ENCODE measurements at places on chromosomes 4 and X.

DNA sequence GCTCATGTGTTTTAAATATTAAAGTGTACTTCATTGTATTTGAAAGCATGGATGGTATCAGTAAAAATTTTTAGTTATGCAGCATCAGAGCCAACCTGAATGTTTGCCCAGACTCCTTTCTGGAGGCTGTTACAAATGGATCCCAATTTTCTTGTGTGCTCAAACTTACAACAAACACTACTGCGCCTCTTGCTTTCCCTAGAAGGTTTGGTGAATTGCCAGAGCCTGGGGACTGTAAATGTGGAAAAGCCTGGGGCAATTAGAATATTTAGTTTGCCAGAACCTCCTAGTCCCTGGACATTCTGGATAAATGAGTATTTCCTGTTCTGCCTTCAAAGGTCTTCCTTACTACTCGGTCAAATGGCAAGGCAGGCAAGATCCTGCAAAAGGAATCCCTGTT is 4.8 kb downstream of the CAPN6 start:
- DNase-seq, result no peak

DNA sequence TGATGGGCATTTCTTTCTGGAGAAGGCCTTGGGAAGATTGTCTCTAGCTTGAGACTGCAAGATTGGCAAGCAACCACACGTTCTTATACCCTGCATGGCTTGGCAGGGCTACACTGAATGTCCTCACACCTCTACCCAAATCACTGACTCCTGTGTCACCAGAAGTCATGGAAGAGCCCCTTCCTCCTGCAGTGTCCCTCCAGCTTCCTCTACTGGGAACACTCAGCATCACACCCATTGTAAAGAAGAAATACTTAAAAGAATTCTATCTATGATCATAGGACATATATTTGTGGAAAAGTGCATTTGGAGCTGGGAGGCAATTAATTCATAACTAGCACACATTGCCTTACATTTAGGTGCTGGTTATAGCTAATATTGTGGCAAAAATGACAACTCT is 113.1 kb downstream of the CCSER1 start:
- no peak for DNase-seq

- DNase-seq, result peak; percentile 32
These were observed 55.5 kb downstream of the LEF1 start for GRCh38 chr4:108113229-108113628.

DNA sequence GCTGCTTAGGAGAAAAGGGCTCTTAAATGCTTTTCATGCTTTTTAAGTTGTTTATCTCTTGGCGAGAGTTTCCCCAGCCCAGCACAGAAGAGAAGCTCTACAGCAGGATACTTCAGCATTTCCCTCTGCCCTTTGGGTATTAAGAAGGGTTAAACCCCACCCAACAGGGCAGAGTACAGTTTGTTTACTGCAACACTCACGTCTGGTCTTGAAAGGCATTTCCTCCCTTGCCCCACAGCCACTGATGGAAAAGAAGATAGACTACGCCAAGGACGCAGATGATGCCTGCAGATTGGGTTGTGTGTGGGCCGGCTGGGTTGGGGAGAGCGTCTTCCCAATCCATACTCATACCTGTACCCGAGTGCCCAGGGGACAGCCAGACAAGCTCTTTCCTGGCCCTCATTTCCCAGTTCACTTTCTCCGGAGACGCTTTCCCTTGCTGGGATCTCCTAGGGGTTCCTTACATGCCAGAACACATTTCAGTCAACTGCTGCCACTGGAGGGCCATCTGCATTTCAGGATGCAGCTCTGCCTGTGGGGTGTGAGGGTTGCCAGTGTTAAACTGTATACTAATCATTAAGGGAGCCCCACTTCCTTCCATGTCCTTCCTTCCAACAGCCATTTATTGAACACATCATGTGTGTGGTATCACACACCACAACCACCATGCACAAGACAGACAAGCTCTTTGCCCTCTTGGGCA is 96.5 kb upstream of the DHX15 start:
- DNase-seq, result no peak

DNA sequence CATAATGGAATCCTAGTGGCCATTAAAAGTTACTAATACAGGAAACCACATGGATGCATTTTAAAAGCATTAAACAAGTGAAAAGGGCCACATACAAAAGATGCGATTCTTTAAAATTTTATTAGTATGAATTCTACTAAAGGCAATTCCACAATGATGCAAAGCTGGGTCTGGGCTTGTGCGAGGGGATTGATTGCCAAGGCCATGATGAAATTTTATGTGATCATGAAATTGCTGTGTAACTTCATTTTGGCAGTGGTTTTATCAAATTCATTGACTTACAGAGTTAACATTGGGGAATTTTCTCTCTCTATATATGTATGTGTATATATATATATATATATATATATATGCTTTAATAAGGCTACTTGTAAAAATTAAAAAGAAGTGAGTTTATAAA is 1142.5 kb upstream of the IGFBP7 start:
- DNase-seq, result no peak

DNA sequence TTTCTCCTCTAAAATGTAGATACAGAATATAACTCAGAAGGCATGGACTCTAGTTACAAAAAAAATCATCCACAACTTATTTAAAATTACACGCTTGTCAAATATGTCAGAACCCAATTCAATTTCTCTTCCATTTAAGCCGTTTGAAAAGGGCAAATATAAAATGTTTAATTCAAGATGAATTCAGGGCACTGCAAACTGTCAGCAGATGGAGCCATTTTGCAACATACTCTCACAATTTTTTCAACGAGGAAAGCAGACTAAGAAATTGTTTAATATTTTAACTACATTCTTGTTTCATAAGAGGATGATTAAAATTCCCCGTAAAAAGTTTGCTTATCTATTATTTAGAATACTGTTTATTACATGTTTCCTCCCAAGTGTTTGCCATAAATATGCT is 321.3 kb upstream of the CPXCR1 start:
- no peak for DNase-seq

GRCh38 chr4:7337196-7338058 is 97.3 kb downstream of the PSAPL1 start:
- no peak for DNase-seq

DNA sequence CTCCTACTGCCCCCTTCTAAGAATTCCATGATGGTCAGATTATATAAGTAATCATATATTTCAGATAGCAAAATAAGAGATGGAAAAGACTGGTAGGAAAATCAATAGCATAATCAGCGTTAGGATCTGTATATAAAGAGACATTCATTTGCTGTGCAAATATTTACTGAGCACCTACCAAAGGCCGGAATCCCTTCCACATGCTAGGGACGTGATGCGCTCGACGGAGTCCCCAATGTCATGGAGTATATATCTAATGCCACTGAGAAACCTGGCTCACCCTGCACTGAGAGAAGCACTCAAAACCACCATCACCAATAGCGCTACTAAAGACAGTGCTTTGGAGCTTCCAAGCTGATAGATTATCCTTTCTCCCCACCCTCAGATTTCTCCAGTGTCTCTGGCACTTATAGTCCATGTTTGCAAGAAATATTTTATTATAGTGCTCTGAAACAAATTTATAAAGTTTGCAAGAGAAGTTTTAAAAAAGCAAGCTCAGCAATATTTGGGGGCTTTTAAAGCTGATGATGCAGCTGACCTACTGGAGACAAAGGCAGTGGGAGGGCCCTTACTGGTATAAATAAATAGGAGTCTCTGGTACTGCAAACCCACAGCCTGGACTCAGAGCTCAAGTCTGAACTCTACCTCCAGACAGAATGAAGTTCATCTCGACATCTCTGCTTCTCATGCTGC is at the start of gene CXCL13:
Gene CXCL13 (plus strand): TSS at position 611 of the 693 bp plus-strand sequence. CDS start 46 bp downstream, at position 657.
- DNase-seq, result no peak

DNA sequence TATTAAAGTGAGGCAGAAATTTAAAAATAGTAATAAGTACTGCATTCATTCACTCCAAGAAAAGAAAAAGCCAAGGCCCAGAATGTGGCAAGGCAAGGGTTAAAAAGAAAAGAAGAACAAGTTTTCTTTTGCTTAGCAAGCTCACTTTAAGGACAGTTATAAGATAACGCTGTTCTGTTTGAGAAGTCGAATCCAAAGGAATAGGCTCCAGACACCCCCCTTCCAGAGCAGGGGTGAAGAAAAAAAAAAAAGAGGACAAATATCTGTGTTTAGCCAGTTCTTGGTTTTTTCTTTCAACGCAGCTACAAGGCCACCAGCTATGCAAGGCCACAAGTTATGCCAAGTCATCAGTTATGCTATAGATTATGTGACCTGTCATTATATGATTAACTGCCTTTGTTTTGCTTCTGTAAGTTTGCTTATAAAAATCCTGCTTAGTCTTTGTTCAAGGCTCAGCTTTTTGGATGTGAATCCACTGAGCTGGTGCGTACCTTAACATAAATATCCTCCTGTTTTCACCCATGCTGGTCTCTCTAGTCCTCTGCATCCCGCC is 1.4 kb downstream of the GRK4 start:
- no peak for DNase-seq

GRCh38 chr4:170047771-170048354 is 21.7 kb upstream of the MFAP3L start:
- peak; percentile 5 for DNase-seq

DNA sequence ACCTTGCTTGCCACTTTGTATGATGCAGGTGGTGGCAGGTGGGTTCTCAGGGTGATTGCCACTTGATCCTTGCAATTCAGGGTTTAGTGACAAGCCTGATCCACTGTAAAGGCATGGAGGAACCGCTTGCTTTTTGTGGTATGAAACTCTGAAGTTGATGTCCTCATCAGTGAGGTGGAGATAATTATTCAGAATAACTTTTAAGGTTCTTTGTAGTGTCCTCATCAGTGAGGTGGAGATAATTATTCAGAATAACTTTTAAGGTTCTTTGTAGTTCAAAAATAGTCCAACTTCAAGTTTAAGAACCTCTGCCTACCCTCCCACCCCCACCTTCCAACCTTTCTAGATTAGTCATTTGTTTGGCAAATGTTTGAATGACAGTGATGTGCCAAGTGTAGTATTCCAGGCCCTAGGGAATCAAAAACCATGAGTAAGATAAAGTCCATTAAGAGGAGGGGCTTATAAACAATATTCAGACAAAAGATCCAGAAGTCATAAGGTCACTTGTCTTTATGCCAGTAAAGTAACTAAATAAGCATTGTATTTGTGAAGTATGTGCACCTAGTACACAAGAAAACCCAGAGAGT is 51.2 kb downstream of the DCUN1D4 start:
- no peak for DNase-seq

DNA sequence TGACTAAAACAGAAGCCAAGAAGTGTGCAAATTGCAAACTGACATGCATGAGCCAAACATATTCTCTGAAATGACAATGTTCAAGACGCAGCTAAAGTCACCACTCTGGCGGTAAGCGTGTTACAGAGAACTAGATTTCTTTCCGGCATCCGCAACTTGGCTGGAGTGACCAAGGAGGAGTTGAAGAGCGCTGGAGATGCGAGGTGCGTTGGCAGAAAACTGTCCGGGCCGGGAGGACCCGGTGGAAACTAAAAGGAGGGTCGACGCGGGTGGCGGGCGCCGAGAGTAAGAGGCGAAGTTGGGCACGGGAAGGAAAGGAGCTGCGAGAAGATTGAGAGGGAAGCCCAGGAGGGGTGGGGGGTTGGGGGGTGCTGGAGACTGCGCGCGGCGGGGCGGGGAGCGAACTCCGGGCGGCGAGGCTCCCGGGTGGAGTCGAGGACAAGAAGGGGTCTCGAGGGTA is 807 bp downstream of the SEL1L3 start:
- no peak for DNase-seq

DNA sequence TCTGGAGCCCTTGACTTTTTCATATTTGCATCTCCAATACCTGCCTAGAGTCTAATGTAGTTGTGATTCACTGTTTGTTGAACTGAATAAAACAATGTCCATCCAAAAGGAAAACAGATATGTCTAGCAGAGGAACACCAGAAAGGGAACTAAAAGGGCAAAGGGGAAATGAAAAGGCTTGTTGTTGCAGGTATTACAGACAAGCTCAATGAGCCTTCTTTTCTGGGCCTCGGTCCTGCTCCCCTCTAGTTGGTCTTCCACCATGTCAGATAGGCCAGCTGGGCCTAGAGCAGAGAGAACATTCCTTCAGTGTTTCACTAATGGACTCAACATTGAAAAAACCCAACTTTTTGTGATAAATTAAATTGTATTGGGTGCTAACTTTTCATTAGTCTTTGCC is 55.4 kb downstream of the ZFX start:
- DNase-seq, result no peak

DNA sequence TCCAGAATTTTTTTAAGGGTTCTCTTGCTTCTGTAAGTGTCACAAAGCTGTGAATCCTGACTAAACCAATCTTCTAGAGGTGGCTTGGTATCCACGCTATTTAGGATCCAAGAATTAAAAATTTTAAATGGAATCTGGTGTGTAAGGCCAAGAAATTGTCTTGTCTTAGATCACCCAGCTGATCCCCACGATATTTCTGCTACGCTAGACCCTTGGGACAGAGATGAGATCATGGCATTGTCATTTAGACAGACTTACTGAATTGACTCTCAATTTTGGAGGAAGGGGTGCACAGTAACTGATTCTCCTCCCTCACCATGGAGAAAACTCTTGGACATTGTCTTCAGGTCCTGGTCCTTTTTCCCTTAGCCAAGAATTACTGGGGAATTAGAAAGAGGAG is 5.7 kb downstream of the GPRIN3 start:
- no peak for DNase-seq

- no peak for DNase-seq
These were observed 45.7 kb upstream of the PSAPL1 start for GRCh38 chr4:7480423-7480822.

DNA sequence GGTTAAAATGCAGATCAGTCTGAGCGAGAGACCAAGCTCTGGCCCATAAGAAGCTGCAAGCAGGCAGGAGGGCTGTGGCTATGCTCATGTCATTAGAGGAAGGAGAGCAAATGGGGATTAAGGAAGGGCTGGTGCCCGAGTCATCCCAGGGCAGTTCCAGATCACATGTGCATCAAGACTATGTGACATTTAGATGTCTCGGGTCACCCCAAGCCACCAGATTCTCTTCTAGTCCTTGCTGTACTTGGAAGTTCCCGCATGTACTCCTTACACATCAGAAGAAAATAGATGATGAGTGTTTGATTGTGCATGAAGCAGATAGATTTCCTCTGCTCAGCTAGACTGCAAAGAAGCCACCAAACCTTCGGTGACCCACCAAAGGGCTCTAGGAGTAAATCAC is 42.1 kb upstream of the KLHL34 start:
- no peak for DNase-seq

GRCh38 chrX:141467442-141467841 is 117.1 kb downstream of the SPANXA1 start:
- DNase-seq, result no peak

Data from activated T-helper 1 cell treated with Interleukin-2 at 50 U/mL for 16 hours (primary cell).